ENCODE measurements at places on chromosomes 7 and 10.

DNA sequence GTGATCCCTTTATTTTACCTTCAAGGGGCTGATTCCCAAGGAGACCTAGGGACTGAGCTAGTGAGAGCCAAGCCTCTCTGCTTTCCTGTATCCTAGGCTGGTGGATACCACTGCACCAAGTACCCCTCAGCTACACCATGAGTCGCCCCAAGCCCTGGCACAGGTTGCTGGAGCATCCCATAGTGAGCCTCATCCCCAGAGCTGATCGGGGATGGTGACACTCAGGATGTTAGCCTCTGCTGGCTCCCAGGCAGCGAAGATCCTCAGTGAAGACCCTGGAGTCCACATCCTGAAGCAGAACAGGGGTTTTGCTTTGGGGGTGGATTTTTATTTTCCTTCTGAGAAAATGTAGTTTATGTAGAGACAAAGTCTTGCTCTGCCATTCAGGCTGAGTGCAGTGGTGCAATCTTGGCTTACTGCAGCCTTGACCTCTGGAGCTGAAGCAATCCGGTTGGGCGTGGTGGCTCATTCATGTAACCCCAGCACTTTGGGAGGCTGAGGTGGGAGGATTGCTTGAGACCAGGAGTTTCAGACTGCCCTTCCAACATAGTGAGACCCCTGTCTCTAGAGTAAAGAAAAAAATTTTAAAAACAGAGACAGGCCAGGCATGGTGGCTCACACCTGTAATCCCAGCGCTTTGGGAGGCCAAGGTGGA is 12.5 kb upstream of the ZNF212 start:
- no peak for DNase-seq

- DNase-seq, result no peak
These were observed 6.4 kb upstream of the ACSM6 start for GRCh38 chr10:95187617-95188016.

DNA sequence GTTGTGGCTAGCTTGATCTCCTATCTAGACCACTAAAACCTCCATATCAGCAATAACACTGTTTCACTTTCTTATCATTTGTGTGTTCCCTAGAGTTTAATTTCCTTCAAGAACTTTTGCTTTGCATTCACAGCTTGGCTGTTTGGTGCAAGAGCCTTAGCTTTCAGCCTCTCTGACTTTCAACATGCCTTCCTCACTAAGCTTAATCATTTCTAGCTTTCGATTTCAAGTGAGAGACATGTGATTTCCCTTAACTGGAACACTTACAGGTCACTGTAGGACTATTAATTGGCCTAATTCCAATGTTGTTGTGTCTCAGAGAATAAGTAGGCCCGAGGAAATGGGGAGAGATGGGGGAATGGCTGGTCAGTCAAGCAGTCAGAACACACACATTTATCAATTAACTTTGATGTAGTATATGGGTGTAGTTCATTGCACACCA is 10.6 kb upstream of the BPGM start:
- no peak for DNase-seq

DNA sequence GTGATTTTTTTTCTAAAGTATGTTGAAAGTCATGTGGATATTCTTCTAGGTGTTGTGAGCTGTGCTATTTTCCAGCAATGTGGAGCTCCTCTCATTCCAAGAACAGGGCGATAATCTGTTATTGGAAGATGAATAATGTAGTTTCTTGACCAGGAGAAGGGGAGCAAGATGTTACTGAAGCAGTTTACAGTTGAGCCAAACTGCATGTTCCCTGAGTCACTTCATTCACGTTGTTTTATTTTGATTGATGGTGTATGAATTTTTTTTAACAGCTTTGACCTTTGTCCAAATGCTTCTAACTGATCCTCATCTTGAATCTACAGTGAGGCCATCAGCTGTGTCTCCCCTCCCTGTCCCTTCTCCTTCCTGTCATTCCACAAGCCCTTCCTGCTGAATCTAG is 277.1 kb upstream of the KLF6 start:
- no peak for DNase-seq

GRCh38 chr10:95097805-95098204 is 28.5 kb upstream of the CYP2C8 start:
- no peak for DNase-seq

DNA sequence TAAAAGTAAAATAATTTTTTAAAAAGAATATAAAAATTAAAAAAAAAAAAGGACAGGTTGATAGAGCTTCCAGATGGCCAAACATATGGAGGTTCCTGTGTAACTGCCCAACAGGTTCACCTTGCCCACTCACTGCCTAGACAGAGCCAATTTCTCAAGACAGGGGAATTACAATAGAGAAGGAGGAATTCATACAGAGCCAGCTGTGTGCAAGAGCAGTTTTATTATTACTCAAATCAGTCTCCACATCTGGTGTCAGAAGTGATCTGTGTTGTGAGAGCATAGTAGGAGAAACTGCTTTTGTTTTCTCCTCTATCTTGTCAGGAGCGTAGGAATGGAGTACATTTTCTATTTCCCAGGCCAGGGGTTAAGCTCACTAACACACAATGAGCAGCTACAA is 31.0 kb downstream of the C7orf33 start:
- DNase-seq, result no peak

DNA sequence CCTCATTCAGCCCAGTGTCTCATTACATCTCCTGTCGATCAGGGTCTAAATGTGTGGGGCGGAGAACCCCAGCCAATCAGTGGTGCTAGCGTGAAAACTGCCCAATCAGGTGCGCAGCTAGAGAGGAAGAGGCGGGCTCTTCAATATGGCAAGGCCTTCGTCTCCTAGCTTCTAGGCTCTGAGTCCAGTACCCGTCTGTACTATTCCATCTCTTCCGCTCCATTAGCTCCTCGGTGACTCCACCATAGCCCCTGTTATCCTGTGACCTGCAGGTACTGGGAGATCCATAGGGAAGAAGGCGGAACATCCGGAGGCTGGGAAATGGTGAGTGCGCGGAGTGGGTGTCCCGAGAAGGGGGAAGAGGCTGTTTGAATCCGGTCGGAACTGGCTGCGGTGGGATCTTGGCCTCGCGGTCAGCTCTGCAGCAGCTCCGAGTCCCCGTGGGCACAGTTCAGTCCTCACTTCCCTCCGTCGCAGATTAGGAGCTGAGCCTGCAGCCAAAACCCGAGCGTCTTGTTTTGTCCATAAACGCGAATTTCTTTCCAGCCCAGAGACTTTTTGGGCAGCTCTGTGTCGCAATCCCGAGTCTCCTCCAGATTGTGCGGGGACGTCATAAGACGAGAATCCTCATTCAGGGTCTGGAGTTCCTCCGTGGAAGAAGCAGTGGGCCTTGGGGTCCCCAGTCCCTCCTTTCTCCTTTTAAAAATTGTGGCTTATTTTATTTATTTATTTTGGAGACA is at the start of gene ZNF727:
Gene ZNF727 (plus strand): TSS at position 134 of the 740 bp plus-strand sequence. CDS start 188 bp downstream, at position 322.
- peak; percentile 16 for DNase-seq

- DNase-seq, result no peak
These were observed 757.5 kb upstream of the COBL start for GRCh38 chr7:52074071-52074470.

- no peak for DNase-seq
These were observed 10.3 kb downstream of the HYCC1 start for GRCh38 chr7:23003505-23004246.

GRCh38 chr10:72012796-72013195 is 48.6 kb downstream of the CHST3 start:
- DNase-seq, result no peak

GRCh38 chr10:114346176-114347031 is 57.9 kb downstream of the AFAP1L2 start:
- DNase-seq, result no peak

DNA sequence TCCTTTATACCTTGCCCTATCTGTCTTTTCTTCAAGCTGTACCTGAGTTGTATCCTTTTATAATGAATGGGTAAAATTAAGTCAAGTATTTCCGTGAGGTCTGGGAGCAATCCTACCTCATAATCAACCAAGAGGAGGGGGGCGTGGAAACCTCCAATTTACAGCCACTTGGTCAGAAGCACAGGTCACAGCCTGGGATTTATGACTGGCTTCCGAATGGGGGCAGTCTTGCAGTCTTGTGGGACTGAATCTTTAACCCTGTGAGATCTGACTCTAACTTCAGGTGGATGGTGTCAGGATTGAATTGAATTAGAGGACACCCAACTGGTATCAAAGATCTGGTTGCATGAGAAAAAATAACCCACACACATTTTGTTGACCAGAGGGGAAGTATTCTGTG is 23.5 kb upstream of the KCNMA1 start:
- no peak for DNase-seq

- no peak for DNase-seq
These were observed 353.1 kb downstream of the GPR37 start for GRCh38 chr7:124412531-124412930.

DNA sequence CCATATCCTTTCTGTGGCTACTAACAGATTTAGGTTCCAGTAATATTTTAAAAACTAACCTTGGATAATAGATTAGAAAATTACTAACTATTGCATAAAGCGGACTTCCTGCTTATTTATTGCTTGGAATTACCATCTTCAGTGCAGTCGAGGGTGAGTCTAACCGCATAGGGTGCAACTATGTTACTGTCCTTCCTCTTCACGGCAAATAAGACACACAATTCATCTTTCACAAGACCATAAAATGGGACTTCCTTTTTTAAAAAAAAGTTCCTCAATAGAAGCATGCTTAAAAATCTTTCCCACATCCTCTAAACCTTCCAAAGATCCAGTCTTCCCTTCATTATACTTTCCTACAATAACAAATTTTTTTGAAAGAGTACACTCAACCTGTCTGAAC is 2.1 kb downstream of the SLC25A40 start:
- no peak for DNase-seq

- no peak for DNase-seq
These were observed 63.2 kb upstream of the BMPER start for GRCh38 chr7:33842150-33842549.

DNA sequence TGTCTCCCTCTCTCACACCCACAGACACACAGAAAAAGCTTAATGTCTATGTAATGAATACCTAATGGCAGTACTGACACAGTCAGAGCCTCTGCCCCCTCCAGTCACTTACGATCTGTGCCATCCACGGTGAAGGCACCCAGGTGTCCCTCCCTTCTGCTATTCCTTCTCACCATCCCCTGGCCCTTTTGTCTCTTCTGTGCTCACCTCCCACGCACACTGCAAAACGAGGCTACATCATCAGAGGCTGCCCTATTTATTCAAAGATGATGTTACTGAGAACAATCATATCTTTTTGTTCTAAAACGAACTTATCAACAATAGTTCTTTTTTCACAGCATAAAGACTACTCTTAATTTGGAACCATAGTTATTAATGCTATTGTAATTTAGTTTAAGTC is 246.9 kb upstream of the MKLN1 start:
- DNase-seq, result no peak

DNA sequence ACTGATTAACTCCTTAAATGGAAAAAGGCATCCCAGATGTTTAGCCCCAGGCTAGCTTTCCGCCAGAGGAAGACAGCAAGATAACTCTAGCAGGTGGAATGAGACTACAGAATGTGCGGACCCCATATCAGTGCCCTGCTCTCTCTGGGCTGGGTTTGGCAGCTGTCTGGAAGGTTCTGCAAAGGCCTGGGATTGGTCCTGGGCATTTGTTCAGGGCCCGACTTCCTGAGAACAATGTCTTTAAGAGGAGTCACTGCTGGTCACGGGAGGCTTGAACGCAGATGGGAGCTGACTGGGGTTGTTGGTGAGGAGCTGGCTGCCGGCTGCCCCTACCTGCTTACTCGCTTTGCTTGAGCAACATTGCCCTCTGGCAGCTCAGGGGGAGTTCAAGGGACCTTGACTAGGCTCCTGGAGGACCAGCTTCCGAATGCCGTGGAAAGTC is 130.6 kb upstream of the BTBD16 start:
- no peak for DNase-seq

- no peak for DNase-seq
These were observed 94.5 kb downstream of the KMT2C start for GRCh38 chr7:152341039-152341913.

DNA sequence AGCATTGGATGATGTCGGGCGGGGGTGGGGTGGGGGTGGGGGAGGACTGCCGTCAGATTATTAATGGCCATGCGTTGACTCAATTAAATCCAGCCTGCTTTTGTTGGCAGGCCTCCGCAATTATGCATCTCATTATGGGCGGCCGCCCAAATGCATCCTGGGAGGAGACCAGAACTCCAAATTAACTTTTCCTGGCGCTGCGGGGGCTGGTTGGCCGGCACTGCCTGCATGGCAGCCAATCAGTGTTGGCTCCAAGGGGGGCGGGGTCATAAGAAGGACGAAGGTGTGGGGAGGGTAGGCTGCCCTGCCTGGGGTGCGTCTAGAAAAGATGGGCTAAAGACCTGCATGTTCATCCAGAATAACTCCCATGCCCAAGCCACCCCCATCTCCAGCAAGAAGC is 83.9 kb upstream of the PAX2 start:
- DNase-seq, result no peak

- no peak for DNase-seq
These were observed 109.9 kb downstream of the ZMIZ1 start for GRCh38 chr10:79178614-79179163.

GRCh38 chr10:98098247-98098646 is 36.2 kb upstream of the R3HCC1L start:
- no peak for DNase-seq
